ENCODE measurements at places on chromosomes 7 and 10.

GRCh38 chr7:90586091-90586490, 10.0 kb upstream of the CDK14 start:
- DNase-seq = no peak

GRCh38 chr10:123552760-123553554, 113.2 kb upstream of the GPR26 start:
- no peak for DNase-seq

DNA sequence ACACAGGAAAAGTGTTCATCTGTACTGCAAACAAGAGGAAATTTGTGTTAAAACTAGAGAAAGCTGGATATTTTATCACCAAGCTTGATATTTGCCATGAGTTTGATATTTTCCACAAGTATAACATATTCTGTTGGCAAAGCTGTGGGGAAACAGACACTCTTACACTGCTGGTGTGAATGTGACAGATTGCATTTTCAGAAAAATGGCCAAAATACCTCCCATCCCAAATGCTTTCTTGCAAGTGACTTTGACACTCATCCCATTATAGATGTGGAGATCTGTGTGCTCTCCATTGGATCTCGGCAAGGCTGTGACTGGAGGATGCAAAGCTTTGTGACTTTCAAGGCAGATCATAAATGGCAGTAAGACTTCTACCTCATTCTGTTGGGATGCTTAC, 30.5 kb downstream of the ZNF713 start:
- no peak for DNase-seq

DNA sequence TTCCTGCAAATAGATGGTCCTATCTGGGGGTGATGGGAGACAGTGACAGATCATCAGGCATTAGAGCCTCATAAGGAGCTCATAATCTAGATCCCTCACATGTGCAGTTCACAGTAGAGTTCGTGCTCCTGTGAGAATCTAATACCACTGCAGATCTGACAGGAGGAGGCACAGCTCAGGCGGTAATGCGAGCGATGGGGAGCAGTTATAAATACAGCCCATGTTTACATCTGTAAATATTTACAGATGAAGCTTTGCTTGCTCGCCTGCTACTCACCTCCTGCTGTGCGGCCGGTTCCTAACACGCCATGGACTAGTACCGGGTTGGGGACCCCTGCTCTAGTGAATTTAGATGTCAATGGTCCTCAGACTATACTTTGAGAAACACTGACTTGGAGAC, 17.0 kb upstream of the CDCA7L start:
- DNase-seq = no peak

- no peak for DNase-seq
Measured at GRCh38 chr7:47552621-47553020, 29.3 kb downstream of the TNS3 start.

DNA sequence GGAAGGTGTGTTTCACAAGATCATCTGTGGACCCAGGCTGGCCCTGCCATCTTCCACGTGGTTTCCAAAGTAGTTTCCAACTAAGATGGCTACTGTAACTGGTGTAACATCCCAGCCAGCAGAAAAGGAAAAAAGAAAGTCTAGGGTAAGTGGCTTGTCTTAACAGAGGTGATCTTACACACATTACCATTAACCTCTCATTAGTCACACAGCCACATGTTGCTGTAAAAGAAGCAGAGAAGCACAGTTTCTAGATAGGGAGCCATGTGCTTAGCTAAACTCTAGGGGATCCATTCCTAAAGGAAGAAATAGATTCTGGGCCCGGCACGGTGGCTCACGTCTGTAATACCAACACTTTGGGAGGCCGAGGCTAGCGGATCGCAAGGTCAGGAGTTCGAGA, 54.3 kb downstream of the ZNF438 start:
- DNase-seq = no peak

GRCh38 chr10:279655-280054, 144.4 kb downstream of the ZMYND11 start:
- no peak for DNase-seq

GRCh38 chr10:105516511-105516910, 875.4 kb downstream of the SORCS3 start:
- no peak for DNase-seq

DNA sequence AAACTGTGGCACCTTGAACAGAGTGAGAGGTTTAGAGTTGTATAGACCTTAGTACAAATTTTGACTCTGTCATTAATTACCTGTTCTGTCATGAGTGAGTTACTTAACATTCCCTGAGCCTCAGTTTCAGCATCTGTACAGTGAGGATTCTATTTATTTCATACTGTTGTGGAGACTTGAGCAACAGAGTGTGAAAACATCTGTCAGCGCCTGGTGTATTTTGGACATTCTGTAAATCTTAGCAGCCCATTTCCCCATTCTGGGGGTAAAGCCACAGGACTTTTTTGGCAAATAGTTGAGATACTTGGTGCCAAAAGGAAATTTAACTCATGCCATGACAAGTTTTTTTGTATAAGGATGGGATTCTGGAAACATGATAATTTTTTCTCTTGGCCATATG, 94.8 kb downstream of the AUTS2 start:
- no peak for DNase-seq

- no peak for DNase-seq
Measured at GRCh38 chr7:16926283-16926682, 44.5 kb upstream of the AGR3 start.

DNA sequence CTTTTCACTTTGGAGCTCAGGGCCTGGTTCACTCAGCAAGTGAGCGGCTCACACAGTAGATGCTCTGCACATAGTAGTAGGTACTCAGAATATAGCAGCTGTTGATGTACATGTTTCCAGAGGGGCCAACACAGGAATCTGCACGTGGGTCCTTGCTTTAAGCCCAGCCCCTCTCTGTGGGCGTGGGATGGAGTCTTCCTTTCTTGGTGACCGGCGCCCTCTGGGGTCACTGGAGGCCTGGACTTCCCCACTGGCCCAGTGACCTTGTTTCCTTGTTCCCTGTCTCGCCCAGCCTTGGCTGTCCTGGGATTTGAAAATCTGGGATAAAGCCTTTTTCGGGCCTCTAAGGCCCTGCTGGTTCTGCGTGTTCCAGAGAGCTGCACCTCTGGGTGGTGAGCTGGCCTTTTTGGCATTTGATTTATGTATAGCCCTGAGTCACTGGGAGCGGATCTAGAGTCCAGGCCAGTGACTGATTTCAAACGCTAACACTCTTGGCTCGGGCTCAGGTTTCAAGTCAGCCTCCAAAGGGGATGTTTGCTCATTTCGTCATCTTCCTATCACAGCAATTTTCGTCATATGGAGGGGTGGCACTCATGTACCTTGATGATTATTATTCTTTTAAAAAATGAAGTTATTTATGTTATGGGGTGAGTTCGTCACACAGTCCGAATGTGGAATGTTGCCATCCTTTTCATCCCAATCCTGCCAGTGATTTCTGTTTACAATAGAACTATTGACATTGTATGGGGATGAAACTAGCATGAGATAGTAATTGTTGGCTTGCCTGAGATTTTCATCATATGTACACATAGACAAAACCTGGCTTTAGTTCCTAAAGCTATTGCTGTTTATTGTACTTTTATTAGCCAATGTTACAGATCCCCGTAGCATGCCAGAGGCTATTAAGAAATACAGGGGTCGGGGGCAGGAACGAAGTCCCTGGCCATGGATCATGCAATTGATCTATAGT, 65.5 kb downstream of the CUX1 start:
- no peak for DNase-seq

- DNase-seq = no peak
Measured at GRCh38 chr7:70544016-70544415, 587.9 kb upstream of the GALNT17 start.

All from activated CD4-positive, CD25-positive, alpha-beta regulatory T cell treated with anti-CD3 and anti-CD28 coated beads, Interleukin-2, amount 50 U/mL, for 16 hours (primary cell).